ENCODE measurements at places on chromosomes 2 and 18.
A peak's percentile ranks its signal among the peaks of the same experiment; 100 is the strongest.

GRCh38 chr2:147709655-147710054, 135.2 kb upstream of the ACVR2A start:
- no peak for DNase-seq

DNA sequence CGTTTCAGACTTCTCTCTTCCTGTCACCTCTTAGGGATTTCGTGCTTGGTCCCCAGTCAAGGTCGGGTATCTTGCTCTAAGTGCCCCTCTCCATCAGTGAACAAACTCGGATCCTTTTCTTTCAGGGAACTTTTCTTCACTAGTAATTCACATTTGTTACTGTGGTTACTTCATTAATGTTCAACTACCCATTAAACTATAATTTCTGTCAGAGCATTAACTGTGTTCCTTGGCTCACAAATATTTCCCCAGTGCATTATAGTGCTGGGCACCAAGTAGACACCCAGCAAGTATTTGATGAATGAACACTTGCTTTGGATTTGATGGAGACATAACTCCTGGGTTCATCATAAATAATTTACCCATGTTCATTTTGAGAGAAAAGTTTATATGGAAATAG, 209.7 kb upstream of the KCNJ3 start:
- DNase-seq, result no peak

- peak; percentile 74 for DNase-seq
Observed at GRCh38 chr2:26401739-26402541, at the start of gene DRC1. TSS of gene DRC1 (plus strand) at chr2:26401920. CDS start at chr2:26401990, 70 bp downstream.

GRCh38 chr2:150911766-150912280, 349.8 kb downstream of the RBM43 start:
- DNase-seq, result peak; percentile 66
